ENCODE measurements at places on chromosomes 13 and 19. TPM values are rescaled to one million over a fixed set of nuclear protein-coding genes. Genes with fewer than 3 reads are reported as not detected.

FGF14 gene
- total RNA-seq = under 0.01 TPM

FCER2 gene
- total RNA-seq = not detected

SCN1B gene
- total RNA-seq = 10.8 TPM

ZNF112 gene
- 9.5 TPM for total RNA-seq

SPTBN4 gene
- total RNA-seq = 2.2 TPM

IZUMO2 gene
- not detected for total RNA-seq

All from A172 (cell line).